ENCODE measurements at places on chromosomes 6 and 20. TPM values are rescaled to one million over a fixed set of nuclear protein-coding genes. Genes with fewer than 3 reads are reported as not detected.

SLC22A7 gene
- not detected for total RNA-seq

HLA-DRB1 gene
- 8.7 TPM for total RNA-seq

FHL5 gene
- not detected for total RNA-seq

LAMA5 gene
- total RNA-seq = 0.78 TPM

RNF39 gene
- total RNA-seq = not detected

TBX18 gene
- total RNA-seq = not detected

C4A gene
- total RNA-seq = 4.8 TPM

PNLDC1 gene
- total RNA-seq = 0.29 TPM

GPR6 gene
- total RNA-seq = not detected

OOEP gene
- total RNA-seq = 0.45 TPM

POU5F1 gene
- total RNA-seq = not detected

LY6G5B gene
- 11.6 TPM for total RNA-seq

TLDC2 gene
- not detected for total RNA-seq

C6orf15 gene
- total RNA-seq = not detected

WFDC5 gene
- not detected for total RNA-seq

FILIP1 gene
- total RNA-seq = not detected

RIPPLY2 gene
- total RNA-seq = not detected

RSPO3 gene
- not detected for total RNA-seq

CNR1 gene
- not detected for total RNA-seq

GLP1R gene
- not detected for total RNA-seq

APCDD1L gene
- total RNA-seq = not detected

CBLN4 gene
- not detected for total RNA-seq

BPIFB2 gene
- total RNA-seq = not detected

CRNKL1 gene
- total RNA-seq = 21.8 TPM

PTPRK gene
- 1.8 TPM for total RNA-seq

TAAR9 gene
- not detected for total RNA-seq

NRSN1 gene
- total RNA-seq = not detected

SLC22A1 gene
- 0.99 TPM for total RNA-seq
